Common myeloid progenitor, CD34-positive (primary cell): ENCODE measurements at places on chromosomes 12 and 14.

DNA sequence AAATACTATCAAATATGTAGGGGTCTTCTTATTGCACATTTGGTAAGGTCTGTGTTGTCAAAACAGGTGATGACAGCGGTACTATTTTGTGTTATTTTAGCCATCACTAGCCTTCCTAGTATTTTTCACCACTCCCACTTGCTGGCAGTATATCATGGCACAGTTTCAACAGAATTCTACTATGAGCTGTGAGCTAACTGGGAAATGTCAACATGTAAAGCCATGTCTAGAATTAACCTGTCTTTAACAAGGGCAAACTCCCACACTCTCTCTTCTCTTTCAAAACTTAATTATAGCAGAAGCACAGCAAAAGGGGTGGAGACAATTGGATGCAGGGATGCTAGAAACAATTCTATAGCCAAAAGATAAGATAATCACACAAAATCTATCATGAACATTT lies 253.4 kb downstream of the PAX9 start:
- DNase-seq, result no peak

DNA sequence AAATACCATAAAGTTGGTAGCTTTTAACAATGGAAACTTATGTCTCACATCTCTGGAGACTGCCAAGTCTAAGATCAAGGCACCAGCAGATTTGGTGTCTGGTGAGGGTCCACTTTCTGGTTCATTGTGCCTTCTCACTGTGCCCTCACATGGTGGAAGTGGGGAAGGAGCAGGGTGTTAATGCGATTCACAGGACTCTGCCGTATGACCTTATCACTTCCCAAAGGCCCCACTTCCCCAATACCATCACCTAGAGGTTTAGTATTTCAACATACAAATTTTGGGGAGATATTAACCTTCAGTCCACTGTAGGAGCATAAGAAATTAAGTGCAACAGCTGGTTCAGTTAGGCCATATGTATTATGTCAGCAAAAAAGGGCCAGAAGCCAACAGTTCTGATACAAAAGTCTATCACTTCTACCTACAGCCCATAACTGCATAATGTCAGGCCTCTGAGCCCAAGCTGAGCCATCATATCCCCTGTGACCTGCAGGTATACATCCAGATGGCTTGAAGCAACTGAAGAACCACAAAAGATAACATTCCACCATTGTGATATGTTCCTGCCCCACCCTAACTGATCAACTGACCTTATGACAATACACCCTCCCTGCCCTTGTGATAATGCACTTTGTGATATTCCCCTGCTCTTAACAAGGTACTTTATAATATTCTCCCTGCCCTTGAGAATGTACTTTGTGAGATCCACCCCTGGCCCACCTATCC lies 24.7 kb downstream of the DDHD1 start:
- DNase-seq, result no peak

GRCh38 chr14:63737582-63738006 lies 9.7 kb upstream of the SGPP1 start:
- no peak for DNase-seq

DNA sequence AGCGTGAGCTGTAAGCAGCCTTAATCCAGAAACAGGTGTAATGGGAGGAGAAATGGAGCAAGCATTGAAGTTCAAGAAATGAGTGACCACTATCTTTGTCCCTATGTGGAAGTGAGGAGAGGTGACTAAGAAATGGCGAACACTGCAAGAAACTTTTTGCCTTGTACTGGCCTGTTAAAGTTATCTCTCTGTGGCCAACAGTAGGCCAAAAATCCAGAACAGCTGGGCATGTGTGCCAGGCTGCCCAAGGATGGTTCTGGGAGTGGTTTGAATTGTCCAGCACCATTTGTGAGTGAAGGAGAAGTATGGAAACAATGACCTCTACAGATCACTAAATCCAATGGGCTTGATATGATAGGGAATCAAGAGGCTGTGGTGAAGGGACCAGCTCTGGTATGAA lies 83.3 kb upstream of the FRMD6 start:
- DNase-seq, result no peak

DNA sequence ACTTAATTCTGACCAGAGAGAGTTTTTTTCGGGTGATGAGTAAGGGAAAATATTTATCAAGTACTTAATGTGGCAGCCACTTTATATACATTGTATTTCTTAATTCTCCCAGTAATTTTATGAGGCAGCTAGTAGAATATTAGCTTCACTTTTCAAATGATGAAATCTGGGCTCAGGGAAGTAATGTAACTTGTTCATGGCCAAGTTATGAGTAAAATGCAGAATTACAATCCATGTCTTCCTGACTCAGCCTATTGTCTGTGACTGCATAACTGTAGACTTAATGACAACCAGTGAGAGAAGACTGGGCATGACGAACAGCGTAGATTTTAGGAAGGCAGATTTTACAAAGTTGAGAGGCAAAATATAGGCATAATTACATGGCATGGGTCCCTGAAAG lies 106.7 kb upstream of the MIS18BP1 start:
- DNase-seq, result no peak

GRCh38 chr12:92641291-92641690 lies 61.5 kb upstream of the PLEKHG7 start:
- DNase-seq, result no peak

DNA sequence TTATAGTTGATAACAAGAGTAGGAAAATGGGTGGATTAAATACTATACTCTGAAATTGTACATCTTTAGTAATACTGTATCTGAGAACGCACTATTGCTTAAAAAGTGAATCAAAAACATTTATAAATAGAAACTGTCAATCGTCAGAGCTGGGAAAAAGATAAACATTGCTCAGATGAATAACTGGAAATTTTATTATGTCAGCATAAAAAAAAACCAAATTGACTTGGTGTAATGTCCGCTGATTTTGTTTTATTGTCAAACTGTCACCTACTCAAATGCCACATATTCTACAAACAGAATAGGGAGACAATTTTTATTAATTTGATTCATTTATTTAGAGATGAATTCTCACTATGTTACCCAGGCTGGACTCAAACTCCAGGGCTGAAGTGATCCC lies 109.3 kb upstream of the TMTC1 start:
- DNase-seq, result no peak

- DNase-seq, result no peak
Observed at GRCh38 chr14:60277605-60278190, 28.7 kb downstream of the PPM1A start.

DNA sequence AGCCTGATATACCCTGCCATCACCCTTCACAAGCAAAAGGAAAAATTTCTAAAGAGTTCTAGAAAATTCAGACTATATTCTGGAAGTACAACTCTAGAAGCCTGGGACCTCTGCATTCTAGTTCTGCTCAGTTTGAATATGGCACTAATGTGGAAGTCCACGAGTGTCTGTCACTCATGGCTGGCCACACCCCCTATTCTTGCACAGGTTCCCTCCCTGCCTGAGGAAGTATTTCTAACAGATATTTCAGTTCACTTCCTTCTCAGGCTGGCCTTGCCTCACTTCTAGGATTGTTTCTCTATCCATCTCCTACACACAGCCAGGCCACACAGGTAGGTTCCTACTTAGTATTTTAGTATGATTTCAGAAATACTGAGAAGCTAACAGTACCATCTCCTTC lies 67.4 kb downstream of the PHLDA1 start:
- peak; percentile 74 for DNase-seq

DNA sequence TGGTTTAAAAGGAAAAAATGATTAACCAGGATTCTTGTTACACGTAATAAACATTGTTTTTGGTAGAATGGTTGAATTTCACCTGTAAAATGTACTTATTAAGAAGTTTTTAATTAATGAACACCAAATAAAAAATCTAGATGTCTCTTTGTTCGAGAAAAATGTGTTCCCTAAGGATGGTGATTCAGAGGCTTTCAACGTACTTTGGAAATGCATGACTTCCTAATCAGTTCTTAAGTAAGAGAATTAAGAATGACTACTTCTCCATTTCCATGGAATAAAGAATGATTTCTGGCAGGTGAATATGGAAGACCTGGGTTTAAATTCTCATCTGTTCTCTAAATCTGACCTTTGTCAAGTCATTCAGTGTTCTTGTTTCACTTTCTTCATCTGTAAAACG lies 428.6 kb downstream of the KCNH5 start:
- no peak for DNase-seq

DNA sequence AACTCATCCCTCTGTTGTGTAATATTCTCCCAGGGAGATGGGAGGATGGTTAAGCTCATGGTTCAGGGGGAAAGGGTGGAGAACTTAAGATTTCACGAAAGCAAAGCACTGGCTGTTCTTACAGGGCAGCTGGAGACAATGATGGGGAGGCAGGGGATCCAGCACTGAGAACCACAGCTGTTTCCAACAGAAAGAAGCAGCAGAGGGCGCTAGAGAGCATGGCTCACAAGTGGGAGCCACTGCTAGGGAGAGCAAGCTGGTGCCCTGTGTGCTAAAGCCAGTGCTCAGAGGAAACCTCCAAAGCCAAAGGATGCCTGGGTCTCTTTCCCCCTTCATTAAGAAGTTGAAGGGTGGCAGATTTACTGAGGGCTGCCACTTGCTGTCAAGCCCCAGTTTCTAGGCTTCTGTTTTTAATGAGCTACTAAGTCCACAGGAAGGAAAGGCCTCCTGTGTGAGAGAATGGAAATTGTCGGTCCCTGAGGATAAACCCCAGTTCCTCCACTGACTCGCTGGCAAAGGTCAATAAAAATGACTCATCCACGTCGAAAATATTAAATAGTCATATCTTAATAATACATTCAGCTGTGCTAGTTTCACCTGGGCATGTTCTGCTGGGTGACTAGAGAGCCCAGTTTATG lies 199.7 kb downstream of the ANO2 start:
- DNase-seq, result peak; percentile 82

GRCh38 chr12:132470397-132470796 lies 19.6 kb upstream of the FBRSL1 start:
- peak; percentile 58 for DNase-seq

DNA sequence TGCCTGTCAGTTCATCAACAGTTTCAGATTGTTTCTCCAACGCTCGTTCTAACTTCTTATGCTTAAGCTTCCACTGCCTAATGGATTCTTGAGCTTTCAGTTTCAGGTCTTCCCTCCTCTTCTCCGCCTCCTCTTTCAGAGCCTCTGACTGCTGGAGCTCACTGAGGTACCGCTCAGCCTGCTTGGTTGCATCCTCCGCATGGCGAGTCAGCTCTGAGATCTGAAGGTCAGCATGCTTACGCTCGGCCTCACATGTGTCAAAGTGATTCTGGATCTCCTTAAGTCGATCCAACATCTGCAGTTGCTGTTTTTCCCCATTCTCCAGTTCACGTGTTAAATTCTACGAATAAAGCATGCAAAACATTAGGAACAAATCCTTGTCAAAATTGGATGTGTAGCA lies 148.8 kb downstream of the CEP128 start:
- DNase-seq, result no peak

- DNase-seq, result no peak
Observed at GRCh38 chr14:22996768-22997654, 12.9 kb downstream of the C14orf93 start.

DNA sequence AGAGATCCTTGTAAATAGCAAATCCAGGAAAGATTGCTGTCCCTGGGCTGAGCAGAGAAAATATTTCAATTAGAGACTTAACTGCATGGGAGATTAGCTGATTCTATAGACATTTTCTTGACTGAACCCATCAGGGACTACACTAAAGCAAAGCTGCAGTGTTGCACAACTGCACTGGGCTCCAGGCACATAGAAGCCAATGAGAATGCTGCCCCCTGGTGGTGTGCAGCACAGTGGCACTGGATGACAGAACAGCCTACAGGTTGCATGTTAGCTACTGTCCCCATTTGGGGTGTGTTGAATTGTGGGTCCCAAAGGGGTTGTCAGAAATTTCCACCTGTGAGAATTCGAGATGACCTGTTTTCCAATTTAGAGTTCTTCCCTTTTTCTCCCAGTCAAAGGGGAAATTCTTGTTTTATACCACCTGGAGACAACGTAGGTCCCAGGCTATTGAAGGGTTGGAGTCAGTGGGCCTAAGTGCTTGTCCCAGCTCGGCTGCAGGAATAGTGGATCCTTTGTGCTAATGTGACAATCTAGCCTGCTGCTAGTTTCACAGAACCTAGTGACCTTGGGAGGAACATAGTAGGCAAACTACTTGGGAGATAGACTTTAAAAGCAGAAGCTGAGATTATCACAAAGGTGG lies 114.7 kb downstream of the SLC8A3 start:
- DNase-seq, result peak; percentile 74

- DNase-seq, result peak; percentile 69
Observed at GRCh38 chr14:35229084-35229791, 62.9 kb upstream of the PSMA6 start.

DNA sequence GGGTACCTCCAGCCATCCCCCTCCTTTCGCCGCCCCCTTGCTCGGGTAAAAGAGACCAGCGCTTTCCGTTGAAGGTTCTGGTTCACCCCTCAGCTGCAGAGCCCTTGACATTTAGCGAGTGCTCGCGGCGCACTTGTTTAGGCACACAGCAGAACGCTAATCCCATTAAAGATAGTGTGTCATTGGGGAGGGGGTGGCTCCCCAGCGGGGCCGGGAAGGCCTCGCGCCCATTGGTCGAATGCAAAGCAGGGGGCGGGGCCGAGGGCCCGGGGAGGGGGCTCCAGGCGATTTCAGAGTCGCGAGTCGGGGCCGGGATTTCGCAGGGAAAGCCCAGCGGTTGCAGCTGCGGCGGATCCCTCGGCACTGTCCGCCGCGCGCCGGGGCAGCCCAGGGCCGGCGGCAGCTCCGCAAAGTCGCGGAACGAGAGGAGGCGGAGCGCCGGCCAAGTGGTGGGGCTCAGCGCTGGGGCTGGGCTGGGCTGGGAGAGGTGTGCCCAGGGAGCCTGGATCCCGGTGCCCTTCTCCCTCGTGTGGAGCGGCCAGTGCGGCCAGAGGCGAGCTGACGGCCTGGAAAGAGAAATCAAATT lies 122.9 kb downstream of the TSPAN9 start:
- no peak for DNase-seq

GRCh38 chr12:64252681-64253080 lies 30.6 kb upstream of the KICS2 start:
- DNase-seq, result no peak

- peak; percentile 97 for DNase-seq
Observed at GRCh38 chr12:108731105-108731865, at the start of gene CORO1C. Gene CORO1C (minus strand): TSS chr12:108731518. CDS start chr12:108701318, 30,200 bp downstream.

DNA sequence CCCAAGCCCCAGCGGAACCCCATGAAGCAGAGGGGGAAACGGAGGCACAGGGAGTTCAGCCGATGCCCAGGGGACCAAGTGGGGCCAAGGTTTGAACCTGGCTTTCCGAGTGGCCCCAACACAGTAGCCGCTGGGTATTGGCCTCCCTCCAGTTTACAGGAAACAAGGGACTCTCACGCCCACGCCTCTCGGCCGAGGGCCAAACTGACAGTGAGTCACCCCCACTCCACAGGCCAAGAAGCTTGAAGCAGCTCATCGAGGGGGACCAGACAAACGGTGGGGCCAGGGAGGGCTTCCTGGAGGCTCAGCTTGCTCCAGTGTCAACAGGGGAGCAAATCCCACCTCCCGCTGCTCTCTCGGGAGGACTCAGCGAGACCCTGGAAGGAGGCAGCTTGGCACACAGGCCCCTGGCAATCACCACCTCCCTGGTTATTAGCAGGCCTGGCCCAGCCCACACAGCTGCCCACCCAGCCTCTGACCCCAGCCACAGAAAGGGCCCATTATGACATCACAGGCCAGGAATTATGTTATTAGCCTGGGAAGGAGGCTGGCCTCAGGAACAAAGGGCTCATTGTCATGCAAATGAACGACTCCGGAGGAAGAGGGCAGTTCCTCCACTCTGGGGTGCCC lies 54.6 kb downstream of the NCOR2 start:
- DNase-seq, result no peak
